ENCODE measurements at places on chromosomes 11 and 22.
A peak's percentile ranks its signal among the peaks of the same experiment; 100 is the strongest.

DNA sequence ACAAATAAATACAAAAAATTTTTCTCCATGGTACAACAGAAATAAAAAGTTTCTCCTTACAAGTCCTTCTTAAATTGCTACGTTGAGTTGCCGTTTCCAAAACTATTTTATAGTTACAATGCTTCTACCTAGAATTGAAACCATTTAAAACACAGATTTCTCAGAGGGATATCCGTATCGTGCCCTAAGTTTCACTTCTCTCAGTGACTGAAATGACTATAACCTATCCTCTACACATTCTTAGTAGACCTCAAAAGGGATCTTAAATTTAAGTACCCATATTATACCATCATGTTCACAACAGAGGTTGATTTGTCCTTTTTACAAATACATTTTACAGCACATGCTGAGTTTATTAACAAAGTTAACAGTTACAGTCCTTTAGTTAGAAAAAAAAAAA, 44.1 kb downstream of the USP28 start:
- DNase-seq: no peak

GRCh38 chr11:60899046-60899936, 7.1 kb downstream of the PRPF19 start:
- peak; percentile 53 for DNase-seq

- no peak for DNase-seq
Measured at GRCh38 chr11:73258104-73259035, 13.8 kb upstream of the P2RY6 start.

GRCh38 chr22:19143967-19144400, 467 bp downstream of the ESS2 start:
- no peak for DNase-seq

GRCh38 chr11:95081010-95081409, 8.6 kb upstream of the ENDOD1 start:
- no peak for DNase-seq
